Sigmoid colon (tissue), 7 donors: ENCODE measurements at places on chromosomes 1 and 21. TPM values are rescaled to one million over a fixed set of nuclear protein-coding genes. Genes with fewer than 3 reads are reported as not detected.

DNA sequence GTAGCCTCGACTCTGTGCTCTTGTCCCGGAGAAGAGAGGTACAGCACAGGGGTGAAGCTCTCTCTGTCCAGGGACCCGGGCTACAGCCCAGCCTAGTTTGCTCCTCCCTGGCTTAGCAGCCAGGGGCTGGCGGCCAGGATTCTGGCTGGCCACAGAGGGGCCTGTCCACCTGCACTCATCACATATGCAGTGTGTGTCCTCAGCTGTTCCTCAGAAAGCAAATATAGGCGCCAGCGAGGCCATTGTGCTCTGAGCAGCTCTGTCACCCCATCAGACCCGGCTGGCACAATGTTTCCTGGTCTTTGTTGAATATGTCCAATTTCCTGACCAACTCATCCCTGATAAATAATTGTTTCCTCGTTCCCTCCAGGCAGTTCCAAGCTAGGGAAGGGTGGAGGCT is 28.5 kb downstream of the KCND3 start:
- DNase-seq, result no peak
- H3K27ac ChIP-seq, result no peak overlapping the region
- H3K4me3 ChIP-seq, result no peak overlapping the region
- no peaks in the 10 kb centered on the region for H3K36me3 ChIP-seq

- H3K4me1 ChIP-seq, result peaks cover 20% of the 10 kb centered on the region
- no peak overlapping the region for H3K4me3 ChIP-seq
- no peak overlapping the region for H3K27ac ChIP-seq
- DNase-seq, result no peak
- no peaks in the 10 kb centered on the region for H3K27me3 ChIP-seq
- no peaks in the 10 kb centered on the region for H3K36me3 ChIP-seq
Measured at GRCh38 chr1:115458426-115459114, 120.5 kb upstream of the NGF start.

GRCh38 chr1:29425631-29426030 is 189.3 kb downstream of the PTPRU start:
- H3K27ac ChIP-seq, result no peak overlapping the region
- H3K4me1 ChIP-seq, result no peaks in the 10 kb centered on the region
- H3K36me3 ChIP-seq, result no peaks in the 10 kb centered on the region
- DNase-seq, result no peak
- H3K4me3 ChIP-seq, result no peak overlapping the region
- no peaks in the 10 kb centered on the region for H3K27me3 ChIP-seq

DNA sequence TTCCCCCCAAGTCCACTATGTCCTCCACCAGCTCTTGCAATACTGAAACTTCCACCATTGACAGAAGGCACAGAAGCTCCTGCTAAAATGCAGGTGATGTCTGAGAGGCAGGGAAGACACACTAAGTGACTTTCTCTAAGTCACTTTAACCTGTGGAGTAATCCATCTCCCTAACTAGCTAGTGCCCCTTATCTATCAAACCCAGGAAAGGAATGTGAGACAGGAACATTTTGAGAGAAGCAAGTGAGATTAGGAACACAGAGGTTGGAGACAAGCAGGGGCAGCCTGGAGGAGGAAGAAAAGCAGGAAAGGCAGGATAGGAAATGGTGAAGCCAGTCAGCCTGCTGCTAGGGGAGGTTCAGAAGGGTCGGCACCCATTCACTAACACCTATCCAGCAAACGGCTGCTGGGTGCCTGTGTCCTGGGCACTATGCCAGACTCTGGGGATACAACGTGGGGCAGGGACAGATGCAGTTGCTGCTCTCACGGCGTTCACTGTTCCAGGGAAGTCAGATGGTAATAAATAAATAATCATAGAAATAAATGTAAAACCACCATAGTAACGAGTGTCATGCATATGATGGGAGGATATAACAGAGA is 7.0 kb downstream of the GPA33 start:
- H3K4me1 ChIP-seq, result no peaks in the 10 kb centered on the region
- H3K27ac ChIP-seq, result no peak overlapping the region
- H3K36me3 ChIP-seq, result no peaks in the 10 kb centered on the region
- H3K4me3 ChIP-seq, result no peak overlapping the region

DNA sequence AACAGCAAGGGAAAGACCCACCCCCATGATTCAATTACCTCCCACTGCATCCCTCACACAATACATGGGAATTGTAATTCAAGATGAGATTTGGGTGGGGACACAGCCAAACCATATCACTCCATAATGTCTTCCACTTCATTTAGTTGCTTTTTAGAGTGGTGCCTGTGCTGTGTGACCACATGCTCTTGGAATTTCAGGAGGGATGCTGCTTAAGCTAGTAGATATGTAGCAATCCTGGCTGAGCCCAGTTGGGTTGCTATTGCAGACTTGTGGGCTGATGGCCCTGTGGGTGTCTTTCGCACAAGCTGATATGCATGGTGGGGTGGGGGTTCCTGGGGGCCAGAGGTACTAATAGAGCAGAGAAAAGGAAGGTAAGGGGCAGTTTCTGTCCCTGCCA is 160.4 kb upstream of the SYT6 start:
- H3K27ac ChIP-seq, result no peak overlapping the region
- no peak overlapping the region for H3K4me3 ChIP-seq
- H3K4me1 ChIP-seq, result peaks cover 6% of the 10 kb centered on the region
- H3K36me3 ChIP-seq, result no peaks in the 10 kb centered on the region

- H3K4me3 ChIP-seq, result no peak overlapping the region
- no peak overlapping the region for H3K27ac ChIP-seq
- DNase-seq, result no peak
- H3K36me3 ChIP-seq, result no peaks in the 10 kb centered on the region
Measured at GRCh38 chr1:247175458-247175857, 3.6 kb upstream of the ZNF124 start.

GRCh38 chr1:26083208-26083607 is 15.8 kb upstream of the TRIM63 start:
- no peak for DNase-seq
- H3K4me1 ChIP-seq, result no peaks in the 10 kb centered on the region
- no peaks in the 10 kb centered on the region for H3K36me3 ChIP-seq
- H3K27ac ChIP-seq, result no peak overlapping the region

GRCh38 chr1:67977756-67978155 is 72.7 kb downstream of the DIRAS3 start:
- no peak for DNase-seq
- H3K4me1 ChIP-seq, result no peaks in the 10 kb centered on the region
- no peak overlapping the region for H3K27ac ChIP-seq
- no peaks in the 10 kb centered on the region for H3K27me3 ChIP-seq
- H3K36me3 ChIP-seq, result no peaks in the 10 kb centered on the region

LIPI gene
- total RNA-seq, result not detected

DNA sequence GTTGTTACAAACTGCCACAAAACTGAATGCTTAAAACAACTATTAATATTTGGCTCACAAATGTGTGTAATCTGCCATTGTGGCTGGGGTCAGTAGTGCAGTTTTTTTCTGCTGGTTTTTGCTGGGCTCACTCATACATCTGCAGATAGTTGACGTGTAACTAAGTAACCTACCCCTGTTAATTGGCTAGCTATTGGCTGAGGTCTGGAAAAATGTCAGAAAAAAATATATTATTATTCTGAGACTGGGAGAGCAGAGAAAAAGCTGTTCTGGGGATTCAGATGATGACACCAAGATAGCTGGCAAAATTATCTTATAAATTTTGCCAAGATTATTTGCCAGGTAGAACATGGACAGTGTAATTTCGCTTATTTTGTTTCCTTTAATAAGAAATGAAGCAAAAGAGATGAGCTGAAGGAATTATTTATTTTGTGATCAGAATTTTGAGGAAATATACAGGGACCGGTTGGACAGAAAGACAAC is 616.1 kb upstream of the ADAMTS5 start:
- H3K27me3 ChIP-seq, result no peaks in the 10 kb centered on the region
- no peaks in the 10 kb centered on the region for H3K4me1 ChIP-seq
- no peak overlapping the region for H3K4me3 ChIP-seq
- no peak overlapping the region for H3K27ac ChIP-seq
- DNase-seq, result no peak

DNA sequence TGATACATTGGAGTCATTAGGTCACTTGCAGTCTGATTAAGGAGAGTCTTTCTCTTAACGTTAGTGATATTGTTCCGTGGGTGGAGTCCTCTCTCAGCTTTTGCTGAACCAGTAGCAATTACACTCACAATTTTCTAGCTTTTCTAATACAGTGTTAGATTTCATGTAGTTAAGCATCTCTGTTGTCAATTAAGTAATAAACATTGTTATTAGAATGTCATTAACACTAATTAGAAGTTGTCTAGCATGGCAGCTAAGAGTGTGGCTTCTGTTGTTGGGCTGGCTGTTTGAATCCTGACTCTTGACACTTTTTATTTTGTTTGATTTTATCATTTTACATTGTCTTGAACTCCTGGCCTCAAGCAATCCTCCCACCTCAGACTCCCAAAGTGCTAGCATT is 33.4 kb downstream of the FAAH start:
- H3K27me3 ChIP-seq, result peaks cover 7% of the 10 kb centered on the region
- no peaks in the 10 kb centered on the region for H3K4me1 ChIP-seq
- DNase-seq, result no peak
- H3K36me3 ChIP-seq, result no peaks in the 10 kb centered on the region

GRCh38 chr1:202662081-202662480 is 48.2 kb downstream of the SYT2 start:
- H3K4me3 ChIP-seq, result no peak overlapping the region
- H3K36me3 ChIP-seq, result no peaks in the 10 kb centered on the region
- H3K27ac ChIP-seq, result no peak overlapping the region
- H3K4me1 ChIP-seq, result no peaks in the 10 kb centered on the region
- no peaks in the 10 kb centered on the region for H3K27me3 ChIP-seq

DNA sequence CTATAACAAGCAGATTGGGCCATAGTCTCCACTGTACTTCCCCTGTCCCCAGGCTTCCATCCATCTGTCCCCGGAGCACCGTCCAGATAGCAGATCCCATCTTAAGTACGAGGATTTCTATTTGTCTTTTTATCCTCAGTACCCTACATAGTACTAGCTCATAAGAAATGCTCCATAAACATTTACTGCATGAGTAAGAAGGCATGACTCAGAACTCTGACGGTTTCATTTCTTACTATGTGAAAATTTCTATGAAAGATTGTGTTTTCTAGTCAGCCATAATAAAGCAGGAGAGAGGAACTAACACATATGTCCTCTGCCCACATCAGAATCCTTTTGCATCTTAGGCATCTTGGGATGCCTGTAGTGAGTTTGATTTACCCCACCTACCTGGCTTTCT is 49.5 kb downstream of the CHD1L start:
- DNase-seq, result no peak
- no peaks in the 10 kb centered on the region for H3K27me3 ChIP-seq
- H3K4me3 ChIP-seq, result no peak overlapping the region
- H3K4me1 ChIP-seq, result no peaks in the 10 kb centered on the region

GRCh38 chr1:168085401-168085872 is 51.3 kb downstream of the GPR161 start:
- H3K27me3 ChIP-seq, result no peaks in the 10 kb centered on the region
- H3K27ac ChIP-seq, result peak overlapping the region; percentile 56
- peaks cover 19% of the 10 kb centered on the region for H3K4me1 ChIP-seq
- no peak overlapping the region for H3K4me3 ChIP-seq
- peaks cover 29% of the 10 kb centered on the region for H3K36me3 ChIP-seq

BACE2 gene
- total RNA-seq, result 53.3 TPM

GRCh38 chr1:15833069-15833679 is 14.3 kb upstream of the SPEN start:
- no peaks in the 10 kb centered on the region for H3K27me3 ChIP-seq
- DNase-seq, result peak; percentile 80
- peaks cover 28% of the 10 kb centered on the region for H3K4me1 ChIP-seq
- peak overlapping the region; percentile 100 for H3K27ac ChIP-seq
- H3K4me3 ChIP-seq, result no peak overlapping the region

- H3K27me3 ChIP-seq, result no peaks in the 10 kb centered on the region
- H3K27ac ChIP-seq, result no peak overlapping the region
- peaks cover 45% of the 10 kb centered on the region for H3K4me1 ChIP-seq
- H3K36me3 ChIP-seq, result no peaks in the 10 kb centered on the region
- no peak for DNase-seq
Measured at GRCh38 chr1:66351913-66352312, 182.0 kb upstream of the SGIP1 start.

DNA sequence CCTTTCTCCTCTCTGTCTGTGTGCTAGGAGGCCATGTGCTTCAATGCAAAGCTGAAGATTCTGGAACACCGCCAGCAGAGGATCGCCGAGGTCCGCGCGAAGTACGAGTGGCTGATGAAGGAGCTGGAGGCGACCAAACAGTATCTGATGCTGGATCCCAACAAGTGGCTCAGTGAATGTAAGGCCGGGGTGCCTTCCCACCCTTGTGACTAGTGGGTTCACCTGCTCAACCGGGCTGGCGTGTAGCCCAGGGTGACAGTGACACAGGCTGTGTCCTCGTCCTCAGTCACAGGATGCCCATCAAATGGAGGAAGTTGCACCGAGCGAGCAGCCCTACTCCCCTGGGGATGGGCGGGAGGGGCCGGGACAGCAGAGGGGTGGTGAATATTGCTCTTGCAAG is 544.1 kb downstream of the KIF26B start:
- no peaks in the 10 kb centered on the region for H3K27me3 ChIP-seq
- no peaks in the 10 kb centered on the region for H3K36me3 ChIP-seq
- H3K27ac ChIP-seq, result no peak overlapping the region
- no peak overlapping the region for H3K4me3 ChIP-seq
- DNase-seq, result no peak
- no peaks in the 10 kb centered on the region for H3K4me1 ChIP-seq

ZNF648 gene
- total RNA-seq, result not detected

- H3K27me3 ChIP-seq, result no peaks in the 10 kb centered on the region
- DNase-seq, result no peak
- H3K4me1 ChIP-seq, result no peaks in the 10 kb centered on the region
- H3K4me3 ChIP-seq, result no peak overlapping the region
- no peak overlapping the region for H3K27ac ChIP-seq
Measured at GRCh38 chr1:84117868-84118267, 26.2 kb upstream of the PRKACB start.

OR2T29 gene
- not detected for total RNA-seq

GRCh38 chr1:245957427-245957826 is 549.7 kb downstream of the SMYD3 start:
- no peak for DNase-seq
- H3K27me3 ChIP-seq, result no peaks in the 10 kb centered on the region
- no peak overlapping the region for H3K4me3 ChIP-seq
- no peaks in the 10 kb centered on the region for H3K36me3 ChIP-seq
- peaks cover 13% of the 10 kb centered on the region for H3K4me1 ChIP-seq
